Upper lobe of right lung (tissue), 1 donor: ENCODE measurements at places on chromosomes 13 and 19. TPM values are rescaled to one million over a fixed set of nuclear protein-coding genes. Genes with fewer than 3 reads are reported as not detected.

DNA sequence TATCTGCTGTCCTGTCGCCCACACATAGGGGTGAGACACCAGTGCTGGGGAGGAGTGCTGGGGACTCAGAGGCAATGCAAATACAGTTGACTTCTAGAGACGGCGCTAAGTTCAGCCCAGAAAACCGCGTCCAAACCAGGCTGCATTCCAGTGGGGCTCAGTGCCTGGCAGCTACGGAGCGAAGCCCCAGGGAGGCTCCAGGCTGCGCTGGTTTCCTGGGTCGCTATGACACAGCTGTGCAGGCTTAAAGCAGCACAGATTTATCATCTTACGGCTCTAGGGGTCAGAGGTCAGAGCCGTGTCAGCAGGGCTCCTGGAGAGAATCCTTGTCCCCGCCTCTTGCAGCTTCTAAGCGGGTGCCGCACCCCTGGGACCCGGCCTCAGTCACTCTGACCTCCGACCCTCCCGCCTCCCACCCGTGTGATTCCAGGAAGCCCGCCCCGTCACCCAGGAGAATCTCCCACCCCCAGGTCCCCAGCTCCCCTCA lies 61.6 kb downstream of the ANKRD10 start:
- H3K27me3 ChIP-seq: no peaks in the 10 kb centered on the region
- no peaks in the 10 kb centered on the region for H3K4me1 ChIP-seq
- no peak overlapping the region for H3K4me3 ChIP-seq
- DNase-seq: no peak
- H3K27ac ChIP-seq: no peak overlapping the region
- H3K36me3 ChIP-seq: no peaks in the 10 kb centered on the region

DNA sequence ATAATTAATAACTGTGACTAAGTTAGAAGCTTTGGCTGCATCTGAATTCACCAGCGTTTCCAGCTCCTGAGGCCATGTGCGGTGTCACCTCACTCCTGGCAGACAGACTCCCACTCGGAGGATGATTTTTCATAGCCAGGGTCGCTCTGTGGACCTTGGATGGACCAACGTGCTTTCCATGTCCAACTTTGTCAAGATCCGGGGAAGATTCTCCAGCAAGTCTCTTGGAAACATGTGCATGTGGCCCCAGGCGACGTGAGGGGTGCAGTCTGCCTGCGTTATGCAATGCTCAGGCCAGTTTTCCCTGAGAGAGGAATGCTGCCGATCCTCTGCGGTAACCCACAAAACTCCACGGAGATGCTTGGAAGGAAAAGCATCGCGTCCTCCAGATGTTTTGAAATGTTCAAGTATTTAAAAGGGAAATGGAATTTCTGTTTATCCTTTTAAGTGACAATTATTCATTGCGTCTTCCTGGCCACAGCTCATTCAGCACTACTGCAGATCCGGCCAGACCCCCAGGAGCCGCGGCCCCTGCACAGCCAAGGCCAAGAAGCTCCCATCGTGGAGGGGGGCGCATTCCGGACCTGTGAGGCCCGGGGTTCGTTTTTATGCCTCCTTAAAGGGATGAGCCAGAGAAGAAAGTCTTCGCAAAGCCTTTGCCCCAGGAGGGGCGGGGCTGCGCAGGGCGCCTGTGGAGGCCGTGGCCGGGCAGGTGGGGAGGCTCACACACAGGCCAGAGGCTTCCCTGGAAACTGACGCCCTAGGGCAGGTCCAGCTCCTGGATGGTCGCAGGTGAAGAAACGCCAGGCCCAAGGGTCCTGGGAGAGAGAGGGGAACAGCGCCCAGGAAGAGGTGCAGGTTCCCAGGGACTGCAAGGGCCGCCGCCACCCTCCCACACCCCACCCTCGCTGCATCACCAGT lies 46.0 kb downstream of the C13orf46 start:
- peaks cover 10% of the 10 kb centered on the region for H3K4me1 ChIP-seq
- peaks cover 4% of the 10 kb centered on the region for H3K27me3 ChIP-seq
- no peaks in the 10 kb centered on the region for H3K36me3 ChIP-seq
- peak overlapping the region; percentile 17 for H3K27ac ChIP-seq
- peak; percentile 55 for DNase-seq

- H3K4me3 ChIP-seq: no peak overlapping the region
- H3K27ac ChIP-seq: no peak overlapping the region
- no peaks in the 10 kb centered on the region for H3K36me3 ChIP-seq
- H3K4me1 ChIP-seq: no peaks in the 10 kb centered on the region
- H3K27me3 ChIP-seq: no peaks in the 10 kb centered on the region
Measured at GRCh38 chr19:55802281-55802680, 29.5 kb downstream of the NLRP11 start.

GIPR gene
- total RNA-seq: 4.8 TPM

NCAN gene
- total RNA-seq: not detected

ETV2 gene
- total RNA-seq: 0.72 TPM

ELSPBP1 gene
- not detected for total RNA-seq
